ENCODE measurements at places on chromosomes 7 and 10.
A peak's percentile ranks its signal among the peaks of the same experiment; 100 is the strongest.

- no peak for DNase-seq
These were observed 76.5 kb downstream of the CUBN start for GRCh38 chr10:17053061-17053460.

- peak; percentile 52 for DNase-seq
These were observed 48.9 kb downstream of the DLG5 start for GRCh38 chr10:77877441-77878344.

- DNase-seq: no peak
These were observed 111.6 kb upstream of the KLF14 start for GRCh38 chr7:130845581-130846085.

- DNase-seq: no peak
These were observed 590.6 kb upstream of the C7orf33 start for GRCh38 chr7:147999962-148000361.

DNA sequence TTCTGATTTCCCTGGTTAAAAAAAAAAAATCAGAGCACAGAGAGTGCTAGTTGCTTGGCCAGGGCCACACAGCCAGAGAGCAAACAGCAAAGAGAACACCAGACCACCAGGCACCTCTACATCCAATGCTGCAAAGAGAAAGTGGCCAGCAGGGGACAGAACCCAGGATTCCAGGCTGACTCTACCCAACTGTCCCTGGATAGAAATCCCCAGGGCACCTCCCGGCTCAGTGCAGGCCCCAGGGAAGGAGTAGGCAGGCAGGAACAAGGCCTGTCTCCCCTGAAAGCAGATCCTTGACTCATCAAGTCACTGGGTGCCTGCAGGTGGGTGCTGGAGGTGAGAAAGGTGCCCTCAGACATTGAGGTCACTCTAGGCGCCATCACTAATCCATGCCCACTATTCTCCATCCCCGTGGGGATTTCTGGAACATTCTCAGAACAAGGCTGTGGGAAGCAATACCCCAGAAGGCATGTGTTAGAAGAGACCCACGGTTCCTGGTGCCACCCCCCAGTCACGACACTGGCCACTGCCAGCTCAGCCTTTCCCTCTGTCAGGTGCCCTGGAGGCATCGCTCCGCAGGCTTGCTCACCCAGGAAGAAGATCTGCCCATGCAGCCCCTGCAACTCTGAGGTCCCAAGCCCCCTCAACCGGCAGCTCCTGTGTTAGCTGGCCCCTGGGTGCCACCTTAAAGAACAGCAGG is 154.8 kb downstream of the GRID1 start:
- no peak for DNase-seq

DNA sequence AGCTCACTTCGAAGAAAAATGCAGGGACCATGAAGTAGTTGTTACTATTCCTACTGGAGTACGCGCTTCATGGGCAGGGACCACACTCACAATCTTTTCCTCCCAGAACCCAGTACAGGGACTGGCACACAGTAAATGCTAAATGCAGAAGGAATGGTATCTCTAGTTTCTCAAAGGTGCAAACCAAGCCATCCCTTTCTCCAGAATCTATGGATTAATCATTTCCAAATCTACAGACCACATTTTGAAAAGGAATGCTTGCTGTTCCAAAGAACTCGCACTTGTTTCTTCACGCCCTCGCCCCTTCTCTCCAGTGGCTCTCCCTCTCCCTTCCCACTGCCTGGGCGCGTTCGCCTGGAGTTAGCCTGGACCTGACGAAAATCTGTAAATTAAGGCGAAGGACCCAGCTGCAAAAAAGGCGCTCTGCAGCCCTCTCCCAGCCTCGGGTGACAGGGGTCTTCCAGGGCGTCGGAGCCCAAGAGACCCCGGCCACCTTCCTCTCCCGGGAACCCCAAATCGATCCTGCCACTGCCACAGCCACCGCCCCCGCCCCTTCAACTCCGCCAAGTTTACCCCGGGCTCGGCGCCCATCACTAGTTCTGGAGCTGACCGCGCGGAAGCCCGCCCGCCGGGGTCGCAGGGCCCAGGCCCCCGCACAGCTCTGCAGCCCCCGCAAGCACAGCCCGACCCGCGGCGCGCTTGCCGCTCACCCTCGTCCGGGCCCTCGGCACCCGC is 527 bp downstream of the PDIA4 start:
- no peak for DNase-seq
